ENCODE measurements at places on chromosomes 7 and 10.

DNA sequence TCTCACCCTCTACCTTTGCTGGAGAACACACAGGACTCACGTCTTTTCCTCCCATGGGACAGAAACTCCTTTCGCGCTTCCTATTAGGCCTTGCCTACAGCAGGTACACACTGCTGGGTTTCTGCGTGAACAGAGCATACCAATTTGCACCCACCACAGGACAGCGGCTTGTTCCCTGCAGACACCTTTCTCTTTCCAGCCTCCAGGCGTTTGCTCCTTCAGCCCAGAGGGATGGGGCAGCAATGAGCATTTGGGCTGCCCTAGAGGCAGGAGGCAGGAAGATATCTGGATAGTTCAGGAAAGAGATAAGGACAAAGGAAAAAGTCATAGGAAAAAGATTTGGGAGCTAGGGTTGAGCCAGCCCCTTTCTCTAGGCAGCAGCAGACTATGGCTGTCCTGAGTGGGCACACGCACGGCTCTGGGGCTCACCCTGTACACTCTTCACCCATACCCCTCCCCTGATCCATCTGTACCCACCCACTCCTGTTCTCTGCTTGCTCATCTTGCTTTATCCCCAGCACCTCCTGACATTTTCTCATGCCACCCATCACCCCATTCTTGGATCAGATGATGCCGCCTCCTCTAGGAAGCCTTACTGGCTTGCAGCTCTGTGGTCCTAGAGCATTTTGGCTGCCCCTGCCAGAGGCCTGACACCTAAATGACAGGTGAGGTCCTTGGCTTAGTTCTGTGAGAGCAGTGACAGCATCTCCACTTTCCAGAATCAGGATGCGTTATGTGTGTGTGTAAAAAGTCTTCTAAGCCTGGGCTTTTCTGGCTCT lies 40.7 kb upstream of the SPDYE3 start:
- DNase-seq = no peak

DNA sequence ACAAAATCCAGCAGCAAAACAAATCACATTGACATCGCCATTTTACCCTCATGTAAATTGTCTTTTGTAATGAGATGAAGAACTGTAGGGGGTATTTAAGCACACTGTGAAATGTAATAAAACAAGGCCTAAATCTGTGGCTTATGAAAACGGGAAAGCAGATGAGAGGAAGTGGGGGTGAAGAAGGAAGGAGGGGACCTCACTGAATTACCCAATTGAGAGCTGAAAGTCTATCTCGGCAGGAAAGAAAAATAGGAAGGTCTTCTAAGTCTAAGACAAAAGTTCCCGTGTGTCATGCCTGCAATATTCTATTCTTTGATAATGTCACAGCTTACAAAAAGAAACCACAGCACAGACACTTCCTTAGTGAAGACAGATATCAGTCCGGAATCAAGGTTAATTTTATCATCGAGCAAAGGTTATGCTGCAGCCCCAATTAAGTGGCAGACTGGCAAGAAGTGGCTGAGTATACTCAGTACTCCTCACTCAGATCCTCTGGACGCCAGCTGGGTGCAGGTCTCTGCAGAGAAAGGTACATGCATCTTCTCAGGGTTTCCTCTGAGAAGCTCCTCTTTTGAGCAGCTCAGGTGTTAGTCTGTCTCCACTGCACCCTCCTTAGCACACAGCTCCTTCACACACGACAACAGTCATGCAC lies 239.7 kb downstream of the FANK1 start:
- no peak for DNase-seq

DNA sequence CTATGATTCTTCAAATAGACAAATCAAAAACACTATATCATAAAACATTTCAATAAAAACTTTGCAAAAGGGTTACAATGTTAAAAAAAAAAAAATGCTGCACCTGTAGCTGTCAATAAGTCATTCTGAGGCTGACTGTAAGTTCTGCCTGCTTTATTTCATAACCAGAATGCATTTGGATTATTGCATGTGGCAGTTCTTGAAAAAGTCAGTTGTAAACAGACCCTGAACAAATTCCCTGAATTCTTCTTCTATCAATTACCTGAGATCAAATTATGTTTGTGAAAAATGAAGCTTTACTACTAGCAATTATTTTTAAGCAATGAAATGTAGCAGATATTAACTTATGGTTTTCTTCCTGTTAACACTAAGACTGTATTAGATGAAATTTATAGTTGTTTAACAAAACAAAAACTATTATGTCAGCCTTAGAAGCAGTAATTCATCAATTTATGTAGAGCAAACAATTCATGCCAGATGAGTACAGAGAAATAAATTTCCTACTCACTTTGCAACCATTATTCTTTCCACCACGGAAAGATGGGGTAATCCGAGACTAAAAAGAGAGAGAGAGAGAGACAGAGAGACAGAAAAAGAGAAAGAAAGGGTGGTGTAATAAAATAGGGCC lies 107.8 kb downstream of the SFMBT2 start:
- DNase-seq = no peak

DNA sequence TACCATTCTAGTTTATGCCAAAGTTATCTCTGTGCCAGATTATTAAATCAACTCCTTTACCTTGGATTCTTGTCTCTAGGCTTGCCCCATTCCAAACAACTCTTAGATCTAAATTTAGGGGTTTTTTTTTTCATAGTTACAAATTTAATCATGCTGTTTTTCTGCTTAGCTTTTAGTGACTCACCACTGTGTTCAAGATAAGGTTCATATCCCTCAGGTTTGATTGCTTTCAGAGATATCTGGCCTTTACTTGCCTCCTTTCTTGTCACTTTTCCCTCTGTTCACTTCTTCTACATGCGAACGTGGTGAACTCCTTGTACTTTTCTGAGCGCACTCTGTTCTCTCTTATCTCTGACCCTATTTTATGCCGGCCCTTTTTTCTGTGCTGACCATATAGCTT lies 78.2 kb downstream of the VPS50 start:
- no peak for DNase-seq

DNA sequence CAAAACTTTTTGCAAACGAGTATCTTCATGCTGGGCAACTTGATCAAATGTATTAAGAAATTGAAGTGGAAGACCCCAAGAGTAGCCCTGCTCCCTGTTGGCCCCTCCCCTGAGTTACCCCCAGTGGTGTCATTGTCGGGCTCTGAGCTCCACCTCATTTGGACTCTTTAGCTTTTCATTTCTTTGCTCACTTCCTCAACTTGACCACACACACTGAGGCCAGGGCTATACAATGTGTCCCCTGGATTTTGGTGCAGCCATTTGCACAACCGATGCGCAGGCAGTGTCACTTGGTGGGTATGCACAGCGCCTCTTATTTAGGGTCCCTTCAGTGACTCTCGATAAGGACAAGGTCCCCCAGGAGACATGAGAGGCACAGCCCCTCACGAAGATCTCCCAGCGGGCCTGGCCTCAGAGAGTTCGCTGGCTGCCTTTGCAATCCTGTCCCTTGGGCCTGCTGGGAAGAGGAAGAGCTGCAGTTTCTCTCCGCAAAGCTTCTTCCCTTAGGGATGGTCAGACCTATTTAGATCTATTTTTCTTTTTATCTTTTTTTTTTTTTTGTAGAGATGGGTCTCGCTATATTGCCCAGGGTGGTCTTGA lies 2.5 kb upstream of the MUC3A start:
- no peak for DNase-seq

- no peak for DNase-seq
Observed at GRCh38 chr10:117135026-117135372, 3.1 kb downstream of the VAX1 start.

GRCh38 chr7:143183024-143183423 lies at the start of gene TAS2R39:
TSS of gene TAS2R39 (plus strand) at chr7:143183419. CDS start at chr7:143183419, 0 bp downstream.
- no peak for DNase-seq

- peak; percentile 80 for DNase-seq
Observed at GRCh38 chr10:89332123-89332633, 4.4 kb downstream of the IFIT3 start.

DNA sequence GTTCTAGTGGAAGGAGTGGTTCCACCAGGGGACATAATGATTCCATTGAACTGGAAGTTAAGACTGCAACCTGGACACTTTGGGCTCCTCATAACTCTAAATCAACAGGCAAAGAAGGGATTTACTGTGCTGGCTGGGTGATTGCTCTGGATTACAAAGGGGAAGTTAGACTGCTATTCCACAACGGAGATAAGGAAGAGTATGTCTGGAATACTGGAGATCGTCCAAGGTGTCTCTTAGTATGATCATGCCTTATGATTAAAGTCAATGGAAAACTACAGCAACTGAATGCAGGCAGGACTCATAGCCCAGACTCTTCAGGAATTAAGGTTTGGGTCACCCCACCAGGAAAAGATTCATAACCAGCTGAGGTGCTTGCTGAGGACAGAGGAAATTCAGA lies 310.6 kb upstream of the MGMT start:
- no peak for DNase-seq

- DNase-seq = peak; percentile 71
Observed at GRCh38 chr7:141072548-141073172, 1.2 kb upstream of the TMEM178B start.

- no peak for DNase-seq
Observed at GRCh38 chr10:104435822-104436221, 82.2 kb downstream of the CFAP58 start.

GRCh38 chr10:48701941-48702340 lies 17.3 kb downstream of the WDFY4 start:
- DNase-seq = no peak

GRCh38 chr7:91201442-91202113 lies 62.7 kb upstream of the FZD1 start:
- DNase-seq = no peak

GRCh38 chr7:80637911-80638765 lies at the start of gene CD36:
TSS of gene CD36 (plus strand) at chr7:80638642. CDS start at chr7:80646741, 8,099 bp downstream.
- DNase-seq = peak; percentile 34

DNA sequence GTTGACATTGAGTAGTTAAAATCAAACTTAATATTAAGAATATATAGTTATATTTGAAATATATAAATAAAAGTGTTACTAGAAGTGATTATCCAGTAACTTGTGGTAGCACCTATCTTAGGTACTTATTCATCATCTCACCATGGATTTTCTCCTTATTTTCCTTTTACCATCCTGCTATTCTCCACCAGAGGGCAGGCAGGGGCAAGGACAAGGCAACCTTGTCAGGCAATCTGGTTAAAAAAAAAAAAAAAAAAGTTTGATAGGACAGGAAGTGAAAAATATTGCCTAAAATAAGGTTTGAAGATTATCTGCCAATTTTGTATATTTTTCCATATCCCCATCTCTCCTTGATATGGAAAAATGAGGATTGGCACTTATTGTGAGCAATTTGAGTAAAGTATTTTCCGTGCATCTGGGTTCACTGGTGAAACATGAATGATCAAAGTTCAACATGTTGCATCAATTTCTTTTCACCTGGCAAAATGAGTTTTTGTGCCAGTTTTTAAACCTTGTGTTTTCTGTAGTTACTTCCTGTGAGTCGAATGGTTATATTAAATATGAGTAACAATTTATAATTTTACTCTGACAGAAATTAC lies 256.7 kb downstream of the AGMO start:
- DNase-seq = no peak

Data from muscle of arm (tissue), 14 donors.